ENCODE measurements at places on chromosomes 13 and 19.

- ATAC-seq = no peak
Measured at GRCh38 chr19:3263866-3264265, 39.4 kb downstream of the CELF5 start.

- ATAC-seq = no peak
Measured at GRCh38 chr19:44872661-44873060, 18.4 kb upstream of the TOMM40 start.

DNA sequence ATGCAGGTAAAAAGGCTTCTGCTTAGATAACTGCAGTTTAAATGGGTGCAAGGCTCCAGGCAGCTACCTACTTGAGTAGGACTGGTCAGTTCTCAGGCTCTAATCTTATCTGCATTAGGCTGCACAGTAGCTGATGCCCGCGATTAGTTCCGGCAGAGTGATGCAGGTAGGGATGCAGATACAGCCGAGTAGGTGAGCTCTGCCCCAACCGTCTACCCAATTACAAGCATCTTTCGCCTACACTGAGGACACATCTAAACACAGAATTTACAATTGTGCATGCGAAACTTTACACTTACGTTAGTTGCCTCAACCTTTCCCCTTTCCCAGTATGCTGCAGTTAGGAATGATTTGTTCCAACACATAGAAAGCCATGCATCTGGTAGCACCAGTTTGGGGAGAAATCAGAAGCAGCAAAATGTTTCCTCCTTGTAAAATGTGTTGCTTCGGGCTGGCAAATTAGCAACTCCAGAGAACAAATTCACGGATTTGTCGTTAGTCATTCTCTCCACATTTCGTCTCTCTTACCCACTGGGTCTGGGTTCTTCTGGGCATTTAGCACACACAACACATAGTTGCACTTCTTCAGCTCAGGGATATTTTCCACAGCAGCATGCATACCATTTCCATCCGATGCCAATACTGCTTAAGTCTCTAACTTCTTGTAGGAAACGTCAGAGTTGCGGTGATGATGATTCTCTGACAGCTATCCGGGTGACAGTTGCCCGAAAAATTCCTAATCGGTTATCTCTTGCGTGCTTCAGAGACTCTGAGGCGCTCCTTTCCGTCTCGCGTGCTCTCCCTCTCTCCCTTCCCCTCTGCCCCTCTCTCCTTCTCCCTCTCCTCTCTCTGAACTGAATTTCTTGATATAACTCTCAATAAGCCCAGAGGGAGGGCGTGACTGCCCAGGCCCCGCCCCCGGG lies at the start of gene PCDH9:
TSS of gene PCDH9 (minus strand) at position 856 of the 923 bp plus-strand sequence. CDS start 1,896 bp downstream, outside the sequence.
- ATAC-seq = no peak

- peak; percentile 80 for ATAC-seq
Measured at GRCh38 chr19:41706741-41707501, 1.5 kb upstream of the CEACAM5 start.

DNA sequence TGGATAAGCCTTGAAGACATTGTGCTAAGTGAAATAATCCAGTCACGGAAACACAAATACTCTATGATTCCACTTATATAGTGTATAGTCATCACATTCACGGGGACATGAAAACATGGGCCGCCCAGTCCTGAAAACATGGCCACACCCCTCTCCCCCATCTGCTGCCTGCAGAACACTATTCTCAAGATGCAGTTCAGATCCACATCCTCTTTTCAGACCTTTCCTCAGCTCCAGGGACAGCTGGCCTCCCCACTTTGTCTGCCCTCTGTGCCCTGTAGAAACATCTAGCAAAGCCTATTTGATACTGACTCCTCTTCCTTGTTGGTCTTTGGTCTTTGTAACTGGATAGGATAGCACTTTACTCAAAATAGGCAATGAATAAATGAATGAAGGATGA lies 8.3 kb downstream of the RFX2 start:
- ATAC-seq = peak; percentile 44

GRCh38 chr13:34502621-34503020 lies 439.4 kb upstream of the NBEA start:
- no peak for ATAC-seq

DNA sequence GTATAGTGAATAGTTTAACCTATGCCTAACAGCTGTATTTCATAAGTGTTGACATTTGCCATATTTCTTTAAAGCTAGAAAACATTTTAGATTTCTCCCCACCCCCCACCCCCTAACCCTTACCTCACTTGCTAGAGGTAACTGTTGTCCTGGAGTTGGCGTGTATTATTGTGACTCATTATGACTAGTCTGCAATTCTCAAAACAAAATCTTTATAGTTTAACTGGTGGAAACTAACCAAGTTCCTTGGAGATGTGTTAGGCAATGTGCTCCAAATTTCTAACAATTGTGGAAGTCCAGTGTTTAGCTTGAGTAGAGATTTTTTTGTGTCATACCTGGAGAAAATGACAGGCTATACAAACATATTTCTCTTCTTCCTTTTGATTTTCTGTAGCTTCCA lies 38.0 kb downstream of the KCTD4 start:
- ATAC-seq = peak; percentile 77

- ATAC-seq = no peak
Measured at GRCh38 chr19:50482916-50483315, 6.3 kb upstream of the GARIN5A start.

- no peak for ATAC-seq
Measured at GRCh38 chr13:97130190-97130589, 91.9 kb upstream of the MBNL2 start.

GRCh38 chr19:14901675-14902260 lies 15.8 kb upstream of the OR7A17 start:
- no peak for ATAC-seq

DNA sequence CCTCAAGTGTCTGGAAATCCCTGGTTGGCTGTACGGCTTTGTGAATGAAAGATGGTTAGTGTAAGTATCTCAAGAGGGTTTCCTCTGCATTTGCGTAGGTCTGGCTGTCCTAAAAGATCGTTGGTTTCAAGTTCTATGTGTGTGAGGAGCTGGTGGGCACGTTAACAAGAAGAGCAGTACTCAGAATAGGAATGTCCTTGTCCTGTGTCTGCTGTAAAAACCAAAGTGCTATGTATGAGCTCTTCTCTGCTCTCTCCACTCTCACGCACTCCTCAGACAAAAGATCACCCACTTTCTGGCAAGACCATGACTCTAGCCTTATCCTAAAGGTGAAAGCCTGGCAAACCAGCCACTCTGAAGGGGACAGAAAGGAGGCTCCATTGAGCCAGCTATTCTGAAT lies 39.1 kb downstream of the USP12 start:
- no peak for ATAC-seq

- ATAC-seq = peak; percentile 71
Measured at GRCh38 chr19:17205237-17206140, 9.7 kb upstream of the USE1 start.

GRCh38 chr13:40652588-40652940 lies 13.9 kb downstream of the FOXO1 start:
- no peak for ATAC-seq

- ATAC-seq = peak; percentile 50
Measured at GRCh38 chr19:44820648-44821609, 12.0 kb downstream of the BCAM start.

GRCh38 chr19:46530636-46531035 lies 35.0 kb upstream of the PNMA8B start:
- ATAC-seq = peak; percentile 37

GRCh38 chr19:28184997-28185396 lies 1028.0 kb downstream of the UQCRFS1 start:
- no peak for ATAC-seq

- no peak for ATAC-seq
Measured at GRCh38 chr13:73107970-73108369, 49.2 kb downstream of the KLF5 start.

DNA sequence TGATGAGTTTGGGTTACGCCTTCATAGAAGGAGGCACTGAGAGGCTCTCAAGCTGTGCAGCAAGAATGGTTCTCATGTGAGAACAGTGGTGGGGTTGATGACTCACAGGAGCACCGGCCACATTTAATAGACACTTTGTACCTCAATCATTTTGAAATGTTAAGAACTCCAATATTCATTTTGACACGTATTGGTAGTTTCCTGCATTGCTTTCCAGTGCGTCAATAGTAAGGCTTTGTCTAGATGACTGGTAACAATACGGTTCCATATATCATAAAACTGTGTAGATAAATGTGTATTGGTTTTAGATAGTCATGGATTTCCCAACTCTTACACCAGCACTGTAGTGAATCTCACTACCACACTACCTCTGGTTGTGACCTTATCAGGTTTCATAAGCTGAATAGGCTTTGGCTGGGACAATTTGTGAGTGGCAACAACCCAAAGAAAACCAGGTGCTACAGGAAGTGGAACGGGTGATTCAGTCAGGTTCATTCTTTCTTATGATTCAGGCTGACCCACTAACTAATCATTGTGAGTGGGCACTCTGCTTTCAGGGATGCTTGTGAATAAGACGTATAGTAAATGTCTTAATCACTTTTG lies 362.6 kb downstream of the KLF5 start:
- peak; percentile 88 for ATAC-seq

GRCh38 chr13:101258509-101258908 lies 157.8 kb downstream of the NALCN start:
- ATAC-seq = no peak

DNA sequence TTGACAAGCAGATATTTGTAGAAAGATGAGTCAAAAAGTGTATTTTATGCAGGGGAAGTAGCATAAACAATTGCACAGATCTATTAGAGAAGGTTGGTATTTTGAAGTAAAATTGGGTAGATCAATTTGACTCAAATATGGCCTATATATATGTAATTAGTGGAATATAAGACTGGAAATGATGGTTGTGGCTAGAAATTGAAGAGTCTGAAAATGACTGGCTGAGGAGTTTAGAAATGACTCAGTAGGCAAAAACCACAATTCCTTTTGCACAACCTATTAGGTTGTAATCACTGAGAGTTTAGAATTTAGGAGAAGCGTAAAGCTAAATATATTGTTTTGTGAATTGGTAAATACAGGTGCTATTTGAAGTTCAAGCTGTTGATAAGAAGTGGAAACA lies 622.6 kb upstream of the PCDH20 start:
- ATAC-seq = no peak

Data from esophagus mucosa (tissue), 1 donor.